Ureter (tissue), 1 donor: ENCODE measurements at places on chromosomes 2 and 18. TPM values are rescaled to one million over a fixed set of nuclear protein-coding genes. Genes with fewer than 3 reads are reported as not detected.

DNA sequence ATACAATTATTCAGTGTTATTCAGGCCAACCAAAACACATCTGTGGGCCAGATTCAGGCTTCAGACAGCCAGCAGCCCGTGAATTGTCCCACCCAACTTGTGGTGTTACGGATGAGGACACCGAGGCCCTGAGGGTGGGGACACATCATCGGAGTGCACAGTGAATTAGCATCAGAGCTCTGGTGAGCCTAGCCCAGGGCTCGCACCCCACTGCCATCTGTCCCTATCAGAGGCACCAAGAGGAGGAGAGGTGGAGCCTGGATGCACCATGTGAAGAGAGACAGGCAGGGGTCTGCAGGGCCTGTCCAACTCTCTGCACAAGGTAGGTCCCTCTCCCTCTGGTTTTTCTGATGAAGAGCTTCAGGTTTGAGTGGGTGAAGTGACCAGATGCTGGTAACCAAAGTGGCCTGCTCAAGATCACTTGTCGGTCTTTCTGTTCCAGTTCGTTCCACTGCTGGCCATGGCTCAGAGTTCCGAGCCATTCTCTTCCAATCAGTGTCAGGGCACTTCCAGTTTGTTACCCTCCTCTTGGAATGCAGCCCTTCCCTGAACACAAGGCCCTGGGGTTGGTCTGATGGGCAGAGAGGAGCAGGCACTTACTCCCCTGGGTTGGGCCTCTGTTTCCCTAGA lies 14.8 kb upstream of the GLI2 start:
- DNase-seq: no peak

DNA sequence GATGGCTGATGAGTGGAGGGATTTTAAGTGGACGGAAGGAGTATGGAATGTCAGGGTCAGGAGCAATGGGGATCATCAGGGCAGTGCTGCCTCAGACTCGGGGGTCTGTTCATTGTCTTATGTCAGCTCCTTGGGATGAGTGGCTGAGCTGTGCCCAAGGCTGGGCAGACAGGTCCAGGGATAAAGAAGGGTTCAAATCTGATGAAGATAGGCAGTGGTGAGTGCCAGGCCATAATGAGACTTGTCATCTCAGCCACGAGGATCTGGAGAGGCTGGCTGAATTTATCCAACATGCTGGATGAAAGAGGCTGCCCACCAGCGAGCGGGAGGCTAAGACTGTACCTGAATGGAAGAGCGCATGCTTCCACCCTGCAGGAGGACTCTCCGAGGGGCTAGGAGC lies 46.3 kb upstream of the APCDD1 start:
- DNase-seq: no peak

DNA sequence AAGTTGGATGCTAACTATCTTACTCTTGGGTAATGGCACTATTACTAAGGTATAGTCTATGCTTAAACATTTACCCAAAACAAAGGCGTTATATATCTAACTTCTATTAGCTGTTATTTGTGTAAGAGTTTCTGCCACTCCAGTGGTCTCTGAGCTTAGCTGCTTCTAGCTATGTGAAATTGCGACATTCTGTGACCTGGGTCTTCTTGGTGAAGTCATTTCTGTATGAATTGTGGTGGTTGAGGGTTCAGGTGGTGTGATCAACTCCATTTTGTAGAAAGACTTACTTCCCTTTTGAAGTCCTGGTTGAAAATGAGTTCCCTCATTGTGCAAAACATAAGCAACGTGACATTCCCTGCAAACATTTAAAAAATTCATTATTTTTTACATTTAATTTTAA lies 221.6 kb downstream of the PIK3C3 start:
- DNase-seq: no peak

- peak; percentile 69 for DNase-seq
These were observed 68.5 kb upstream of the STK17B start for GRCh38 chr2:196239622-196240587.

GRCh38 chr2:112725545-112726457 lies 5.0 kb downstream of the NT5DC4 start:
- DNase-seq: no peak

GRCh38 chr2:105880637-105881036 lies 135.9 kb downstream of the NCK2 start:
- no peak for DNase-seq

The MC4R gene
- not detected for total RNA-seq

The IKZF2 gene
- total RNA-seq: 118 TPM

DNA sequence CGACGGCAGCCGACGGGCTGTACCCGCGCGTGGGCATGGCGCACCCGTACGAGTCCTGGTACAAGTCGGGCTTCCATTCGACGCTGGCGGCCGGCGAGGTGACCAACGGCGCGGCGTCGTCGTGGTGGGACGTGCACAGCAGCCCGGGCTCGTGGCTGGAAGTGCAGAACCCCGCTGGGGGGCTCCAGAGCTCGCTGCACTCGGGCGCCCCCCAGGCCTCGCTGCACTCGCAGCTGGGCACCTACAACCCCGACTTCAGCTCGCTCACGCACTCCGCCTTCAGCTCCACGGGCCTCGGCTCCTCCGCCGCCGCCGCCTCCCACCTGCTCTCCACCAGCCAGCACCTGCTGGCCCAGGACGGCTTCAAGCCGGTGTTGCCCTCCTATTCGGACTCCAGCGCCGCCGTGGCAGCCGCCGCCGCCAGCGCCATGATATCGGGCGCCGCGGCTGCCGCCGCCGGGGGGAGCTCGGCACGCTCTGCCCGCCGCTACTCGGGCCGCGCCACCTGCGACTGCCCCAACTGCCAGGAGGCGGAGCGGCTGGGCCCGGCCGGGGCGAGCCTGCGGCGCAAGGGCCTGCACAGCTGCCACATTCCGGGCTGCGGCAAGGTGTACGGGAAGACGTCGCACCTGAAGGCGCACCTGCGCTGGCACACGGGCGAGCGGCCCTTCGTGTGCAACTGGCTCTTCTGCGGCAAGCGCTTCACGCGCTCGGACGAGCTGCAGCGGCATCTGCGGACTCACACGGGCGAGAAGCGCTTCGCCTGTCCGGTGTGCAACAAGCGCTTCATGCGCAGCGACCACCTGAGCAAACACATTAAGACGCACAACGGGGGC lies 2.0 kb downstream of the SP9 start:
- no peak for DNase-seq

- no peak for DNase-seq
These were observed 234.4 kb downstream of the BCL11A start for GRCh38 chr2:60319031-60319547.

The TTC21B gene
- 26.4 TPM for total RNA-seq

The CAPN14 gene
- total RNA-seq: 0.62 TPM

The CYRIA gene
- 17.4 TPM for total RNA-seq

- no peak for DNase-seq
These were observed 31.3 kb upstream of the CDH2 start for GRCh38 chr18:28208268-28208667.

The ABHD1 gene
- 0.78 TPM for total RNA-seq

DNA sequence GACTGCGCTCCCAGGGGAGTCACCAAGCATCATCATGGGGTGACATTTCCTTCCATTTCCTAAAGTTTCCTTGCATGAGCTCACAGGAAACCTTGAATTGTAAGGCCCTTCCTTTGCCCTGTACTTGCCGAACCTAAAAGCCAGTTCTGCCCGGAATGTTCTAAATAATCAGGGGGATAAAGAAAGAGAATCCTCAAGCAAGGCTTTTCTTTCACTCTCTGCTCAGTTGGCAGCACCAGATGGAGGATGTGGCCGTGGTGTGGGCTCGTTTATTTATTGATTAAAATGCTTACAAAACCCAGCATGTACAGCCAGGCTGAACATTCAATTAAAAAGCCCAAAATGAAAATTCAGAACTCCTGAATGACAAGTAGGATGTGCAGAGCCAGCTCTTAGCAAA lies 170.5 kb downstream of the SH3RF3 start:
- DNase-seq: no peak

The USP37 gene
- 24.8 TPM for total RNA-seq

The CDKL4 gene
- 0.44 TPM for total RNA-seq

GRCh38 chr2:133485868-133486267 lies 82.4 kb downstream of the NCKAP5 start:
- no peak for DNase-seq

The TLX2 gene
- not detected for total RNA-seq

DNA sequence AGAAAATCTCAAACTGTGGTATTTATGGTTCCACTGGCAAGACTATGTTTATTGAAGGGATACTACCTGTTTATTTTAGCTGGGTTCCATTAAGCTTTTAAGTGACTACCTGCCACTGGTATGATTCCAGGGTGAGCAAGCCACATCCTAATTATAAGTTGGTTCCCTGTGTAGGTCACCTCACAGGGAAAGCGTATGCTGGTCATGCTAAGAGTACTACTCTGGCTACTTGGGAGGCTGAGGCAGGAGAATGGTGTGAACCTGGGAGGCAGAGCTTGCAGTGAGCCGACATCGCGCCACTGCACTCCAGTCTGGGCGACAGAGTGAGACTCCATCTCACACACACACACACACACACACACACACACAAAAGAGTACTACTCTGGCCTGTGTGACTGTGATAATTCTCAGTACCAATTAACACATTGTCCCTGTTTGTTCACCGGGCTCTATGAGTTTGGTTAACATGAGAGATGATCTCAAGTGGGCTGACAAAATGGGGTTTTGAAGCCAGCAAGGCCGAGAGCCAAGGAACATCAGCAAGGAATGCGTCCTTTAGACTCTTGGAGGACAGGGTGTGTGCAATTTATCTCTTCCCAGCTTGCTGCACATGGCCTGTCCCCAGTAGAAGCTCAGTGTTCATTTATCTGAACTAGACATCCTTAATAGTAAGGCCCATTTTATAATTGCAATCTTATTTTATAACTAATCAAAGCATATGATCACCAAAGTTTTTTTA lies 15.2 kb upstream of the ITSN2 start:
- DNase-seq: peak; percentile 22

DNA sequence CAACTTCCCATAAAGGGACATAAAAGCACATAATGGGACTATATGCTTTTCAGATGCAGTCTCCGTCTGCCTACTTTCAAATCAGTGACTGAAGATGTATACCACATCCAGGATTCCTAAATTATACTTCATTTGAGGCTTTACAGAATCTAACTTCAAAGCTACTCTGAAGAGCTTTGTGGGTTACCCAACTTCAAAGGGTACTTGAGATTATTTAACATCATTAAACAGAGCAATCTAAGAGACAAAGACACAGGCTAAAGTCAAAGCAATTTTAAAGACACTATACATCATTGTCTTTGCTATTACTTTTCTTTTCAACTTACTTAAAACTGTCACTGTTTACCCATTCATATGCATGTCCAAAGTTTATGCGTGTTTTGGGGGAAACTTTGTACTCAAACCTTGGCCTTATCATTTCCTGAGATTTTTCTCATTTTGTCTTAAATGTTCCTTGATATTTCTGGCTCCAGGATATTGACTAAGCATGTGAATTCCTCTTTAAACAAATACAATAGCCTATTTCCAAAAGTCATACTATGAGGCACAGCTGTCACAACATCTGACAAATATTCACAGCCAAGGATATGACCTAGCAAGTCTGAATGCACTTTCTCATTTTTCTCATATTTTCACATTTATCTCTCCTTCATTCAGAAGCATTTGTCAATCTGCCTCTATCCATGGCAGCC lies 1985.1 kb upstream of the PIK3C3 start:
- DNase-seq: no peak

- DNase-seq: no peak
These were observed 250.4 kb upstream of the TANK start for GRCh38 chr2:160909781-160910242.

GRCh38 chr18:64179556-64180080 lies 30.7 kb upstream of the LINC00305 start:
- DNase-seq: no peak

DNA sequence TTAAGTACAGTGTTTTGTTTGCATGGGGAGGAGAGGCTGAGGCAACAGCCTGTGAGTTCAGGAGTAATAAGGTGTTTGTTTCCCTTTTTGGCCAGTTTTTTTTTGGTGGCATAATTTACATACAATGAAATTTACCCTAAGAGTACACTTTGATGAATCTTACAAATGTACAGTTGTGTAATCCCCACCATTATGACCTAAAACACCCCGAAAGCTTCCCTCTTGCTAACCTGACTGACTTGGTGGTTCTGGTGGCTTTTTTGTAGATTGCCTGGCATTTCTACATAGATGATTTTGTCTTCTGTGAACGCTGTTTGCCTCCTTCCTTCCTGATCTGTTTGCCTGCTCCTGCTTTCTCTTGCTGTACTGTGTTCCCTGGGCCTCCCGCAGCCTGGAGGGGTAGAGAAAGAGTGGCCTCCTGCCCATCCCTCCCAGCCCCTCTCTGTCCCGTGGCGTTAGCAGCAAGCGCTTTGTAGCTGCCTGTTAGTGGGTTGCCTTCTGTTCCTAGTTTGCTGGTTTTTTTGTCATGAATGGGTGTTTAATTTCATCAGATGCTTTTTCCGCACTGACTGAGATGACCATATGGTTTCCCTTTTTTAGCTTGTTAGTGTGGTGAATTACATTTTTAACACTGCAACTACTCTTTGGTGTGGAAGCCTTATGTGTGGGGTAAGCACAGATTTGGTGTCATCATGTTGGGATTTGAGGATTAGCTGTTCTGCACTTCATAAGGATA lies 32.1 kb downstream of the ASAP2 start:
- DNase-seq: no peak

GRCh38 chr18:12657684-12658425 lies at the start of gene SPIRE1:
Gene SPIRE1, minus strand, starts transcription at chr18:12658107. Its CDS starts 241 bp downstream, at chr18:12657866.
- DNase-seq: peak; percentile 67

GRCh38 chr2:8193686-8194615 lies 487.9 kb upstream of the ID2 start:
- DNase-seq: no peak

DNA sequence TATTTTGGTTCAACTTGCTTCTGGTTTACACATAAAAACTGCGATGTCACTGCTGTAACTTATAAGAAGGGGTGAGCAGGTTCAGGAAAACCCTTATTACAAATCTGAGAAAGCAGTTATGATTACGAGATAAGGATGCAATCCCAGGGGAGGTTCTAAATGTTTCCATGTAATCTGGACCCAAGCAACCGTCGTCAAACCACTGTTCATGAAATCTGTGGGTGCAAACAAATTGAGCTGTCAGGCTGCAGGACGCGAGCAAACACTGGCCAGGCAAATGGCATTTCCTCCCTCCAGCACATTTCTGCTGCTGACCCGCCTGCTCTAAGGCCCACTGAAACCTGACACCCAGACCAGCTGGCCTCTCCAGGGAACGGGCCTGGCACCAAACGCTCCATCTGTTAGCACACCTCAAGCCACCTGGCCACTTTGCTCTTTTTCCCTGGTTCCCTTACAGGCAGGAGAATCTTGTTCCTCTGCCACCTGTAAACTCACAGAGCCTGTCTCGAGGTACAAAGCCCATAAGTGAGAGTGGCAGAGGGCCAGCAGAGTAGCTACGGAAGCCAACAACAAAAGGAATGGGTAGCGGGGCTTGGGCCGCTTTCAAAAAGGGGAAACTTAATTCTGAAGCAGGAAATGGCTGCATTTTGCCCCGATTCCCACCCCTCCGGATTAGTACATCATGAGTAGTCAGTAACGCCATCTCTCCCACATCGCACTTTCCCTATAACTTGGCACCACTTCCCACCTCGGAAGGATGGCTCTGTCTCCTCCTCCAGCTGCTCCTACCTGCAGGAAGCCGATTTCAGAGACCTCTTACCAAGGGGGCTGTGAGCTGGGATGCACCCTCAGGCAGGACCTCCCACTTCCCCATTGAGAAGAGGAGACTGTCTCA lies 26.5 kb downstream of the CRACDL start:
- DNase-seq: peak; percentile 62
